ENCODE measurements at places on chromosomes 2 and 18.
A peak's percentile ranks its signal among the peaks of the same experiment; 100 is the strongest.

GRCh38 chr18:11377766-11378540, 228.6 kb upstream of the PIEZO2 start:
- DNase-seq: no peak

- DNase-seq: no peak
These were observed 951.9 kb downstream of the TSN start for GRCh38 chr2:122707224-122707824.

GRCh38 chr2:205646680-205647079, 35.6 kb upstream of the NRP2 start:
- DNase-seq: no peak

DNA sequence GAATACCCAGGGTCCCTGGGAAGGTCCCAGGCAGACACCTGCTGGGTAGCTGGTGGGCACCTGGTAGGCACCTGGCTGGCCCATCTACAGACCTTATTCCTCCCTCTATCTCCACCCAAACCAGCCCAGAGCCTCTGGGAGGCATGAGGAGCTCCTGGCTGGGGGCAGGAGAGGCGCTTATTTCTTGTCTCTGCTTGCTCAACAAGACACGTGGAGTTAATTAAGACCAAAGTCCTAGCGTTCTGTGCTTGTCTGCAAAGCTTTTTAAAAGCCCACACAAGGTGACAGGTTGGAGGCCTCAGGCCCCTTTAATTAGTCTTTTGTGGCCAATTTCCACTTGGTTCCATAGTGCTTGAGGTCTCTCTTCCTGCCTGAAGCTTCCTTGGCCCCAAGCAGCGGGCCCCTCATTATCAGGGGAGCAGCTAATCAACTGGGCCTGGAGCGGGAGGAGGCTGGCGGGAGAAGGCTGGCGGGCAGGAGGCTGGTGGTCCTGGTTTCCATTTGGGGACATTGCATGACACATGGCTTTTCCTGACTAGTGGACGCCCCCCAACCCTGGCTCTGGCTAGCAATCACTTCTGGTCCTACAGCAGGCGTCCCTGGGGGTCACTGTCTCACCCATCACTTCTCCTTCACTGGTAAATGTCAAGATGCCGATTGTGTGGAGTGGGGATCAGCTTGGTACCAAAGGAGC, 65.4 kb upstream of the HDAC4 start:
- DNase-seq: no peak

GRCh38 chr2:38557217-38557616, 45.5 kb downstream of the HNRNPLL start:
- no peak for DNase-seq

DNA sequence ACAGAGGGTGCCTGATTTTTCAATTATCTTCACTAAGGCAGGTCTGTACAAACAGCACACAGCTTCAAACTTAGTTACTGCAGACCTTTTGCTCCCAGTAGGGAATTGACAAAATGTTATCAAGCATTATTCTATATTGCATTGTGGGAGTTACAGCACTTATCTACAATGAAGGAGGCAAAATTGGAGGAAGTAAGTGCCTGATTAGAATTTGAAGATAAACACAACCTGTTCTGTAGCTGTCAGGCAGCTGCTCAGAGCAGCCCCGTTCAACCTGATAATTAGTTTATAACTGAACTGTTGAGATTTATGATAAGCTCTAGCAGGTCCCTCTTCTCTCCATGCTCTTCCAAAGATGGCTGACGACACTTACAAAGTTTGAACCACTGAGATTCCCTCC, 364.4 kb upstream of the CYRIA start:
- DNase-seq: no peak

- no peak for DNase-seq
These were observed 85.5 kb downstream of the ACAA2 start for GRCh38 chr18:49727816-49728215.

DNA sequence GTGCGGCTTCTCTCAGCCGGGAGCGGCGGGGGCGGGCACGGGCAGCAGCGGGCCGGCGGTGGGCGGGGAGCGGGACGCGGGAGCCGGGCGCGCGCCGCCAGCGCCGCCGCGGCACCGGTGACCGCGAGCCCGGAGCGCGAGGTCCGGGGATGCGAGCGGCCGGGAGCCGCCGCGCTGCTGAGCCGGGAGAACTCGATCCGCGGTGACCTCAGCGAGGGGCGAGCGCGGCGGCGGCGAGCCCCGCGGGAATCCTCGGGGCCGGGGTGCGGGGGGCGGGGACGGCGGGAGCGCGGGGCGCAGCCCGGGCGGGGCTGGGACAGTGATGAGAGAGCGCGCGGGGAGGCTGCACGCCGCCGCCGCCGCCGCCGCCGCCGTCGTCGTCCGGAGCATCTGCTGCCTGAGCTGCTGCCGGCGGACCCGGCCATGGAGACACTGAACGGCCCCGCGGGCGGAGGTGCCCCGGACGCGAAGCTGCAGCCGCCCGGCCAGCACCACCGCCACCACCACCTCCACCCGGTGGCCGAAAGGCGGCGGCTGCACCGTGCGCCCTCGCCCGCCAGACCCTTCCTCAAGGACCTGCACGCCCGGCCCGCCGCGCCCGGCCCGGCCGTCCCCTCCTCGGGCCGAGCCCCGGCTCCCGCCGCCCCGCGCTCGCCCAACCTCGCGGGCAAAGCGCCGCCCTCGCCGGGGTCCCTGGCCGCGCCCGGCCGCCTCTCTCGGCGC, at the start of gene MTCL1:
TSS of gene MTCL1 (plus strand) at position 319 of the 723 bp plus-strand sequence. CDS start at position 424, 105 bp downstream.
- no peak for DNase-seq

DNA sequence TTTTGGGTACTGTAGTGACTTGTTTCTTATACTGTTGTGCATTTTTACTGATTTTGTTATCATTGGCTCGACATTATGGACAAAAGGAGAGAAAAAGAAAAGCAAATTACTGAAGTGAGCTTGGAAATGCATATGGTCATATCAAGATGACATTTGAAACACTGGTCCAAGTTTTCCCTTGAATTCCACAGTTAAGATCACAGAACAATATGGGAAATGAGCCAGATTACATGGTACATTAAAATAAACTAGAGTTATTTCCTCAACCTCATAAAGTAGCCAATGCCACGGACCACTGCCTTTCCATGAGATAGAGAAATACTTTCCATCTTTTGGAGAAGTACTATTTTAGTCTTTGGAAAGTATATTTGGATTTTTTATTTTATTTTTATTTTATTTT, 62.0 kb upstream of the SGPP2 start:
- no peak for DNase-seq

DNA sequence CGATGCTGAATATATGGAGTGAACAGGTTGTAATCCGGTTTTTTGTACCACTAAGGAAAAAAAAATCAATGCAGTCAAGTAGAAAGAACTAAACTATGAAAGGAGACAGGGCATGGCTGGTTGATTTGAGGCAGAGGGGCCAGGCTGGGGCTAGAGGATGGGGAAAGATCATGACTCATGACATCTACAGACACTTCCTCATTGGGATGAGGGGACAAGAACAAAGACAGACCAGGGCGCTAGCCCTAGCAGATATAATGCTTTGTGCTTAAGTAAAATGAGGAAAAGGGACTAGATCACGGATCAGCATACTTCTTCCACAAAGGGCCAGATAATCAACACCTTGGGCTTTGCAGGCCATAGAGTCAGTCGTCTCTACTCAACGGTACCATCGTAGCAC, 55.8 kb downstream of the ST6GAL2 start:
- no peak for DNase-seq

- DNase-seq: peak; percentile 14
These were observed 194.4 kb upstream of the ID2 start for GRCh38 chr2:8487461-8487932.

DNA sequence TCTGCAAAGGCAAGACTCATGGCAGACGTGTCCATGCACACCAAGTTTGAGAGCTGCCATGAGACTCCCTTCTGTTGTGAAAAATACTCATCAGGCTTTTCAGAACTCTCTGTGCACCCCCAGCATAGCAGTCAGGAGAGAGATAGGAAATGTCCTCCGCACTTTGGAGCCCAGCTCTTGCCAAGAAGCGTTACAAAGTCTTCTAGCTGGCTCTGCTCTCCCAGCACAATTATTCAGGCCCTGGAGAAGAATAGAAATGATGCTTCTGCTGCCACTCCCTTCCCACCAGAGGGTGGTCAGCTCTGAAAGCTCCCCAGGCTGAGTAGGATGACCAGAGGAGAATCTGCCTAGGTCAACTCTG, 594.4 kb upstream of the ID2 start:
- DNase-seq: no peak
